Activated T-helper 1 cell treated with anti-CD3 and anti-CD28 coated beads, Interleukin-2, amount 50 U/mL, for 16 hours (primary cell): ENCODE measurements at places on chromosomes 4 and X.

- DNase-seq: no peak
These were observed 704 bp upstream of the SEPSECS start for GRCh38 chr4:25160714-25161592.

GRCh38 chr4:189779281-189779980, 161.2 kb upstream of the FRG1 start:
- no peak for DNase-seq

DNA sequence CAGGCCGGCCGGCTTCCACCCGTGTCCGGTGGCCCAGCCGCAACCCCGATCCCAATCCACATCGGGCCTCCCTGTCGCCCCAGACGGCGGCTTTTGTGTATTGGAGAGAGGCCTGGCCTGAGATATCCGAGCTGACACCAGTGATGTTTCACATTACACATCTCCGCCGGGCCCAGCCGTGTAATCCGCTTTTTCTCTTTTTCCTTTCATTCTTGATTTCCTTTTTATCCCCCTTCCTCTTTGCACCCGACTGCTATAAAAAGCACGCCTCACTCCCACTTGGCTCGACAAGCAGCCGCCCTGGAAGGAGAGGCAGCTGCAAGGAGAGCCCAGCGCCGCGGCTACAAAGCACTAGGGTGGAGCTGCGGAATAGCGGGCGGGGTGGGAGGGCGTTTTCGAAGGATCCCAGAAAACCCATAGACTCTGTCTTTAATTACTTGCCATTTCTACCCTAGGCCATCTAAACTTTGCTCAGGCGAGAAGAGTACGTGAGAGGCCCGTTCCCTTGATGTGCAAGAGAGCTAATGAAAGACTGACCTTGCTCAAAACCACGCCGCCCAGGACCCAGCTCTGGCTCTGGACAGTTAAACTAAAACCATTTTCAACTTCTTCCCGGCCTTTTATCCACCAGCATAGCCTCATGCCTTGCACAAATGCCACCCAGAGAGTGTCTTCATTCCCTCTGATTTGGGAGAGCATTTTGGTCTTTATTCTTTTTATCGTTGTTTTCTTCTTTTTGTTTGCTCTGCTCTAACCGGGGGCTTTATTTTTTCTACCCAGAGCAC, 3.2 kb downstream of the PITX2 start:
- no peak for DNase-seq

DNA sequence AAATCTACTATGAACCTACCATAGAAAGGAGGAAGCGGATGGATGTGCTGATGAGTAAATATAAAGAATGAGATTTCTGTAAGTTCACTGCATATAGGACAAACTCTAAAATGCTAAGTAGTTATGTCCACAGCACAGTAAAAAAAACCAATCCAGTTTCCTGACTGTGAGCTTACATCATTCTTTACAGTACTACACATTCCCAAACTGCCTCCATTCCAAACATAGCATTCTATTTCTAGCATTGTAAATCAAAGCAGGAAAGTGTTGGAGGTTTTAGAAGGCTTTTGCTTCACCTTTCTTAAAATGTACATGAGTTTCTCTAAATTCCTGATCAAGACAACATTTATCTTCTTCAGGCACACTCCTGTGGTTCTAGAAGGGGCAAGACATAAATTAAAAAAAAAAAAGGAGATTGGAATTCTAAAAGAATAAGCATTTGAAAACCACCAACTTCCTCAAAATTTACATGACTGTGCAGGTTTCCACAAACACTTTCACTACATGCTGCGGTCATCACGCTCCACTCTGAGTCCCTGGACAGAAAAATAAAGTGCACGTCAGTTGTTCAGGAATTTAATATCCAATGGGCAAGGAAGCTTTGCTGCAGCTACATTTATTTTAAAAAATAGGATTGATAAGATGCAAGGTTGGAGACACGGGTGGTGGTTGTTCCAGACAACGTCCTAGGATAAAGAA, 297.6 kb upstream of the STS start:
- DNase-seq: no peak

DNA sequence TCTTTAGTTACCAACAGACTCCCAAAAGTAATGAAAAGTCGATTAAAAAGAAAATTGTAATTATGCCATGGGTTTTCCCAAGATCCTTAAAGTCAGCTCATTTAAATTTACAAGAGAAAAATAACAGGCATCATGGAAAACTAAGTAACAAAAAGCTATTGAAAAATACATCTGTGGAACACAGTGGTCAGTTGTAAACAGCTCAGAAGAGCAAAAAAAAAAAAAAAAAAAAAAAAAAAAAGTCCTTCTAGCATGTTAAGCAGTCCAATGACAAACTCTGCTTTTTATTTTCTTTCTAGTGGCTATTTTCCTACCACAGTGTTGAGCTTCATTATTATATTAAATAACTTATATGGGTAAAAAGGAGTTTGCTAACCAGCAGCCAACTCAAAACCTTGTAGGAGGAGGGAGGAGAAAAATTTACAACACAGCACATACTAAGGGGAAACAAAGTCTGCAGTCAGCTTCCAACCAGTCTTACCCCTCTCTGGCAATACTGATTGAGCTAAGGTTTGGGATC, 44.9 kb downstream of the RASGEF1B start:
- DNase-seq: no peak

GRCh38 chrX:87167841-87168240, 349.8 kb upstream of the KLHL4 start:
- no peak for DNase-seq

- DNase-seq: no peak
These were observed 191.4 kb downstream of the ADAMTS3 start for GRCh38 chr4:72377491-72378194.

GRCh38 chrX:19666950-19667349, 151.6 kb upstream of the MAP3K15 start:
- DNase-seq: no peak

DNA sequence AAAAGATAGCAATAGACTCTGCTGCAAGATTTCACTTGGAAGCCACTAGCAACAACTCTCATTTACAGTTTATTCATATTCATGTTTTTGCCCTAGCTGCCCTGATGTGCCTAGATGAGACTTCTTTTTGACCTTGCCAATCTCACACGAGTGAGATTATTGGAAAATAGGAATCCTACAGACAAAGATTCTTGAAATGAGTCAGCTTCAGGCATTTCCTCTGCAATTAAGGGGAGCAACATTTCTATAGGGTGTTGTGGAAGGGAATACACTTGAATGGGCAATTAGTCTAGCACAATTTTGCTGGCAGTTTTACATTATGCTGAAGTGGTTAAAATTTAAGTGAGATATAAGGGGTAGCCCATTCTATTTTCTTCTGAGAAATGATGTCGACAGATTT, 217.0 kb upstream of the FAT4 start:
- DNase-seq: no peak

DNA sequence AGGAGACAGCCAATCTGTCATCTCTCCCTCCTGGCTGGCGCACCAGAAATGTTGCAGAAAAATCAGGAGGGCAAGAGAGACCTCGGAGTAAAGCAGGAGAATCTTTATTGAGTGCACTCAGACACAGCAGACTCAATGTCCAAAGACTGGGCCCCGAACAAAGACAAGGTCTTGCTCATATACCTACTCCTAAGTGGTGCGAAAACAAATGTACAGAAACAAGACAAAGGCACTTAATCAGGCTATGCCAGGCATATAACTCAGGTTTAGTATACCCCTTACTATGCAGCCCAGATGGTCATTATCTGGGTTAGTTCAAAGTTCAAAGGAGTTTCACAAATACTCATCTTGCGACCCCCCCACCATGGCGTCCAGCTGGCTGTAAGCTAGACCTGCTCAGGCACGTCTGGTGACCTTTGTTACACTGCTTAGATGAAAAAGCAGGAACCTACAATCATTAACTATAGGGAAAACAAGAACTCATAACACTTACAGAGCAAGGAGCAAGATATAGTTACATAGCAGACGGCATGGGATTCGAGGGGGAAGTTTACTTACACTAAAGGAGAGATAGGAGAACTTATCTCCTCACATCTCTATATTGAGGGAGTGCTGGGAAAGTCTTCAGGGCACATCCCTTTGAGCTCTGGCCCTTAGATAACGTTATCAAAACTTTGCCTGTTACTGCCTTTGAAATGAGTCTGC, 27.5 kb downstream of the SULT1E1 start:
- DNase-seq: no peak

DNA sequence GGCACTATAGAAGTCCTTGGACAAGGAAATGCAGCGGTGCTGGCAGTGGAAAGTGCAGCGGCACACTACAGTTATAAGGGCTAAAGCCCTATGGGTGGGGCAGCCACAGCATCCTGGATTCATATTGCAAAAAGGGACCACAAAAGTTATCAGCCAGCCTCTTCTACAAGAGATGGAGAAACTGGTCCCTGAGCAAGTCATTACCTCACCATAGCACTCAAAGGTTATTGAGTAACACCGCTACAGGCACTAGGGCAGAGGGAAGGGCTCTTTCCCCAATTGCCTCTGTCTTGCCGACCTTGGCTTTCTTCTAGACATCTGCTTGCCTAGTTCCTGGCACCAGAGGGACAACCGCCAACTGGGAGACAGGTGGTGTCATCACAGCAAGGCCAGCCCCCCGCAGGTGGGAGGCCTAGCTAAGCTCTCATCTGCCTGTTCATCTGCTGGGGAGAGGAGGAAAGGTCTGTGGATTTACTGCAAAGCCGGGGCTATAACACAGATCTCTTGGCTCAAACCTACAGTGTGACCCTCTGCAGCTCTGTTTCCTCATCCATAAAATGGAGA, 600.0 kb downstream of the BCOR start:
- DNase-seq: no peak
